ENCODE measurements at places on chromosomes 13 and 19. TPM values are rescaled to one million over a fixed set of nuclear protein-coding genes. Genes with fewer than 3 reads are reported as not detected.

GRCh38 chr19:11479090-11479897 is 1.6 kb downstream of the ELAVL3 start:
- peak; percentile 100 for DNase-seq

DNA sequence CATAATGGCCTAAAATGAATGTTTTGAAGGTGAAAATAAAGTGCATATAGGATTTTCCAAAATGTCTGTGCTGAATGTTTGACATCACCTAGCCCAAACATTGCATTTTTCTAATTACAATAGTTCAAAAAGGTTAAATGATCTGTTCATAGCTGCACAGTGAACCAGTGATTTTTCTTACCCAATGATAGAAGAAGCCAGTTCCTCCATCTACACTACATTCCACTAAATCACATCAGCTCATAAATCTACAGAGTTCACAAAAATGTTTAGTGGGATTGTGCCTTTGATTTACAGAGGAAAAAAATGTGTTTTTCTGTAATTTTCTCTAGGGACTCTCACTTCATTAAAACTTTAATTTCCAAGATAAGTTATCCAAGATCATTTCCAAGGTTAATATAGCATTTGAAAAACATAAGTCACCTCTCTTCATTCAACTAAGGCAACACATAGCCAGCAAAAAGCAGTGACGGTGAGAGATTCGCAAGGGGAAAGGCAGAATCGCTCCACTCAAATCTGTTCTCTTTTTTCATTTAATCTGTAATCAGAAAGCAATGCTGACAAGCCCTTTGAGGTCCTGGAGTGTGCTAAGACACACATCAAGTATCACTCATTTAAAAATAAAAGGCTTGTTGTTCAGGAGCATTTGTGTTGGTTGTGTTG is 194.0 kb downstream of the FGF14 start:
- DNase-seq = no peak

GRCh38 chr13:50236898-50237318 is 221.7 kb downstream of the KCNRG start:
- no peak for DNase-seq

GRCh38 chr19:8333767-8334457 is 9.2 kb downstream of the KANK3 start:
- peak; percentile 86 for DNase-seq

DNA sequence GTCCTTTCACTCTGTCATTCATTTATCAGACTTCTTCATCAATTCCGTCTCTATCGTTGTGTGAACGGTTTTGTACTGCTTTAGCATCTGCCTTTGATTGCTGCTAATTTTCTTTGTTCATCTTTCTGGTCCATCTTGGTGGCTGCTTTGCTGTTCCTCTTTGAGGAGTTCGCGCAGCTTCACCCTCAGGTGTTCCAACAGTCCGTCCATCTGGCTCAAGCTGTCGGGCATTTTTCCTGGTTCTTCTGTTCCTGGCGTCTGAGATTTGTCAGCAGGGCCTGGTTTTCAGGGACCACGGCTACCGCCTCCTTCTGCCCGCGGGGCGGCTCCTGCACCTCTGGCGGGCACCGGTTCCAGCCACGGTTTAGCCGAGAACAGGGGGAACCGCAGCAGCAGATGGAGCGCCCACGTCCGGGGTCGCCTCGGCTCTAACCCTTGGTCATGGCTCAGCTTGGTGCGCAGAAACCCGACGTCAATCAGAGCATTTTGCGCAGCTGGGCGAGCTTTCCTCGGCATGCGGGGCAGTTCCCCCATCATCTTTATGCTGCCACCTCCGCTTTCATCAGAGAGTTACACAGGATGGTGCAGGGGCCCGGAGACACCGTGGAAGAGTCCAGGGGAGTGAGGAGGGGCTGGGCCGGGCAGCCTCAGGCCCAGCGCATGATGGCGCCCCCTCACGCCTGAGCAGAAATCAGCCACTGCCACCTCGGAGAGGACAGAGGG is 89.5 kb downstream of the ZNF100 start:
- no peak for DNase-seq

DNA sequence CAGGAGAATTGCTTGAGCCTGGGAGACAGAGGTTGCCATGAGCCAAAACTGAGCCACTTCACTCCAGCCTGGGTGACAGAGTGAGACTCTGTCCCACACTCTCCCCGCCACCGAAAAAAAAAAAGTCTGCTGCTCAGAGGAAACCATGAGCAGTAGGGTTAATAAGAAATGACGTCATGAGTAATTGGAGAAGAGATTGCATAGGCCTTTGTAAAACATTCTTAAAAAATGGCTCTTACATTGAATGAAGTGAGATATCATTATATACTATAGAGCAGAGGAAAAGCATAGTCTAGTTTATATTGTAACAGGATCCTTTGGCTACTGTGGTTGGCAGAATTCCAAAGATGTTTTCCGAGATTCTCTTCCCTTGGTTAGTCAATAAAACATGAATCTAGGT is 228.2 kb downstream of the PCDH20 start:
- DNase-seq = no peak

- no peak for DNase-seq
Measured at GRCh38 chr13:91353494-91353893, 6.0 kb downstream of the MIR17HG start.

DNA sequence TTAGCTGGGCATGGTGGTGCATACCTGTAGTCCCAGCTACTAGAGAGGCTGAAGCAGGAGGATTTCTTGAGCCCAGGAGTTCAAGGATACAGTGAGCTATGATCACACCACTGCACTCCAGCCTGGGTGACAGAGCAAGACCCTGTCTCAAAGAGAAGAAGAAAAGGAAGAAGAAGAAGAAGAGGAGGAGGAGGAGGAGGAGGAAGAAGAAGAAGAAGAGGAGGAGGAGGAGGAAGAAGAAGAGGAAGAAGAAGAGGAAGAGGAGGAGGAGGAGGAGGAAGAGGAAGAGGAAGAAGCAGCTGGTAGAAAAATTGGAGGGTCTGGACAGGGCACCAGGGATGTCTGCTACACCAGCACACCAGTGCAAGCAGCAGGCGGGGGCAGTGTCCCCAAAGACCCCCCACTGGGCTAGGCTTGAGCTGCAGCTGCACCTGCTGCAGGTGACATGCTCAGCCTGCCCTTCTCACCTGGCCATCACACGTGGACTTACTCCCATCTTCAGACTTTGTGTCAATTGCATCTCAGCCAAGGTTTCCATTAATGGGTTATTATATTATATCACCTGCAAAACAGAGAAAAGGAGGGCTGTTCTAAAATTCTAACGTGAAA is 180.9 kb upstream of the ZNF507 start:
- no peak for DNase-seq

GRCh38 chr19:50233308-50233910 is 30.0 kb downstream of the MYH14 start:
- DNase-seq = no peak

DNA sequence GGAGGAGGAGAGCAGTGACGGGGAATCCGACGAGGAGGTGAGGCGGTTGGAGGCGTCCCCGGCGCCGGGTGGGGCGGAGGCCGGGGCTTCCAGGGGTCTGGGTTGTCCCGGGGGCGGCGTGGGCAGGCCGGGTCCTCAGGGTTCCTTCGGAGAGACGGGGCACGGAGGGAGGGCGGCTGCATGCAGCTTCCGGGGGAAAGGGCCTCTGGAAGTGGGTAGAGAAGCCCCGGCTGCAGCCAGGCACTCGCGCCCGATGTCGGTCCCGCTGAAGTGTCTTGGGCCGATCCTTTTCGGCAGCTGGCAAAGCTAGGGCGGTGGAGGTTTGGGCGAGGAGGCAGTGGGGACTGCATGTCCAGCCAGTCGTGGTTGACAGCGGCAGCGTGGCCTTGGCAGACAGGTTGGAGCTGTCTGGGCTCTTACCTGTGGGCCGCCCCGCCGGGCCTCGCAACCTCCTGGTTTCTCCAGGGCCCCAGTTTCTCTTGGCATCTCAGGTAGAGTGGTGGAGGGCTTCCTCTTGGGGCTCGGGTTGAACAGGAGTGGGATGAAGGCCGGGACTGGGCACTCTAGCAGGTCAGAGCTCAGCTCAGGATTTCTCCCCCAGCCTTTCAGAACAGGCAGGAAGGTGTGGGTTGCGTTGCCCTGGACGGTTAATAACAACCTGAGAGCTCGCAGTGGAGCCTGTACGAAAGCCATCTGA is 690 bp downstream of the KMT2B start:
- DNase-seq = peak; percentile 79

DNA sequence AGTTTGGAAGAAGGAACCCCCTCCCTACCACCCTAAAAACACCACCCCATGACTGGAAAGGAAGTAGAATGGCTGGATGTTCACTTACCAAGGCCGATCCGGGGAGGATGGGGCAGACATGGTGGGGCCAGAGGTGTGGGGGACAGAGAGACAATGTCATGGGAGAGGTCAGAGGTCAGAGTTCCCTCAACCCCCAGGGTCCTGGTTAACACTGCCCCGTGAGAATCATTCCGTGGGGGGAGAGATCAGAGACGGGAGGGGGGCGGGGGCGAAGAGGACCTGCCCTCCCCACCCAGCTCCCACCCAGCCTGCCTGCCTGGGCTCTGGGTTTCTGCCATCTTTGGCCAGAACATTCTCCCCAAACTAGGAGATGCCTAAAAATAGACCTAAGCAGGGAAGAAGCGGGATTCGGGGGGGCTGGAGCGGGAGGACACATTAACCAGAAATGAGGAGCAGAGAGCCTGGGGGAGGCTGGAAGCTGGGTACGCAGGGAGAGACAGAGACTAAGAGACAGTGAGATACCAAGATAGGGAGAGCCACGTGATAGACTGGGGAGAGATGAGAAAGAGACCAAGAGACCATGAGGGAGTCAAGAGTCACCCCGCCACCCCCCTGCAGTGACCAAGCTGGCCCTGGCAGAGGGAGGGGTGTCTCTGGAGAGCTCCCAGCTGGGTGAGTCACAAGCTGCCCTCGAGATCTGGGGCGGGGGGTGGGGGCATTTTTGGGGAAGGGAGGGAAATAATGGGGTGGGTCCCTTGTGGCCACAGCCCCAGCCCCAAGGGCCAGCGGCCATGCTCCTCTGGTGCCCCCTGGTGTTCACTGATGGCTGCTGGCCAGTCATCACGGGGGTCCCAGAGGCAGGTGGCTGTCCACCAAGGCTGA is 6.1 kb upstream of the KANK2 start:
- peak; percentile 98 for DNase-seq

GRCh38 chr19:29672933-29673336 is 7.7 kb downstream of the PLEKHF1 start:
- no peak for DNase-seq

- DNase-seq = peak; percentile 97
Measured at GRCh38 chr19:54430306-54431254, 15.3 kb downstream of the TTYH1 start.

The AXL gene
- 26.8 TPM for total RNA-seq

The BCL3 gene
- total RNA-seq = 7.3 TPM

The BRCA2 gene
- total RNA-seq = 13.8 TPM

The ZNF221 gene
- 2.2 TPM for total RNA-seq

The GIPR gene
- 0.81 TPM for total RNA-seq

The COMP gene
- not detected for total RNA-seq

The SIX5 gene
- total RNA-seq = 22.0 TPM

The ZNF177 gene
- total RNA-seq = 1.00 TPM

Data from H7 (cell line).